ENCODE measurements at places on chromosomes 6 and 20.

DNA sequence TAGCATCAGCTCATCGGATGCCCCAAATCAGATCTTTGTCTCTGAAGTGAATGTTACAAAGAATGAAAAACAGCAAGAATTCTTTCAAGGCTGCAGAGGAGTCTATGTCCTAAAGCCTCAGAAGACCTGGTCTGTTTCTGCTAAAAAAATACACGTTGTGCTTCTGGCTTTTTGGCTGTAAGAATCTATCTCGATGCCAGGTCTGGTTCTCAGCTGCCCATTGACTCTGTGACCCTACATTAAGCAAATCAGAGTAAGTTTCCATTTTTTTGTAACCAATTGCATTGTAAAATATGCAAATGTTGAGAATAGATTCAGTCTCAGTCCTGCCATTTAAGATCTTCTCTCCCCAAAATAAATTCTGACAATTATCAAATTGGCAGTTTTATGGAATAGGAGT, 705.4 kb downstream of the RFPL4B start:
- DNase-seq = no peak

GRCh38 chr6:84808491-84809061, 44.2 kb upstream of the TBX18 start:
- DNase-seq = no peak

DNA sequence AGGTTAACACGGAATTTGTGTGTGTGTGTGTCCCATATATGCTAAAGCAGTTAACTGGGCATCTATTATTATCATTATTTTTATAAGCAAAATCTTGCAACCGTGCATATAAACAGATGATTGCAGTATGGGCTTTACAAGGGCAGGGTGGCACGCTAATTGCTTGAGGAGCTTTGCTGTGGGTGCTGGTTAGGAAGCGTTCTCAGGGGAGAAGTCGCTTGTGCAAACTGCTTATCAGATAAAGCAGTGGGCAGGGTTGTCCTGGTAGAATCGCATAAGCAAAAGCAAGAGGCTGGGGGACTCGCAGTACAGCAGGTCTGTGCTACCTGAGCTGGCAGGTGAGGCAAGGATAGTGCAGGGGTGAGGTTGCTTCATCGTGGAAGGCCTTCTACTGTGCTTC, 9.7 kb upstream of the CCN6 start:
- no peak for DNase-seq

- no peak for DNase-seq
Measured at GRCh38 chr6:36676141-36677058, 2.1 kb upstream of the CDKN1A start.

GRCh38 chr6:105992315-105992961, 93.7 kb upstream of the PRDM1 start:
- peak; percentile 28 for DNase-seq

DNA sequence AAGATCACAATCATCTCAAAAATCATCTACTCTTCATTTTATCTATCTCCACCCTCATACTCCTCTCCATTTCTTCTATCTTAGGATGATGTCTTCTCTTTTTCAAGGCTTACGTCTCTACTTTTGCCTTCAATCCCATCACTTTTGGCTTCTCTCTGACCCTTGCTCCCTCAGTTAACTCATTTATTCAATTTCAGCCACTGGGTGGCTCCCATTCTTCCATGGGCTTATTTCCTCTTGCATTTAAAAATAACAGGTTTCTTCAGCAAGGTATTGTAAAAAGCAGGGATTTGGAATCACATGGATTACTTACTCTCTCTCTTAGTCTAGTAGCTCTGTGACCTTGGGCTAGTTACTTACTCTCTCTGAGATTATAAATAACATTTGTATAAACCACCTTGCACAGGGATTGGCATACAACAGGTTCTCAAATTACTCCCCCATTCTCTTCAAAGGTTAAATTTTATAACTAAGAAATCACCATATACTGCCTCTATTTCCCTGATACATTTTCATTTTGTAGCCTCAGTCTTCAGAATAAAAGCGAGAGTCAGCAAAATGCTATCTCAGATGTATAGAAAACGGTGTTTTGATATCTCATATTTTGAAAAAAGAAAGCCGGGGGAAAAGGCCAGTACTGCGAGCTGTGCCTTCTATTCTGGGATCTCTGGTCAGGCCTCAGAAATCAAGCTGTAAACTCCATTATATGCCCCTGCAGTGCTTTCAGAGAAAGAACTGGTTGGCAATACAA, 5.5 kb downstream of the ZSCAN12 start:
- peak; percentile 12 for DNase-seq

- DNase-seq = no peak
Measured at GRCh38 chr20:35329435-35330139, 37.4 kb upstream of the FAM83C start.

DNA sequence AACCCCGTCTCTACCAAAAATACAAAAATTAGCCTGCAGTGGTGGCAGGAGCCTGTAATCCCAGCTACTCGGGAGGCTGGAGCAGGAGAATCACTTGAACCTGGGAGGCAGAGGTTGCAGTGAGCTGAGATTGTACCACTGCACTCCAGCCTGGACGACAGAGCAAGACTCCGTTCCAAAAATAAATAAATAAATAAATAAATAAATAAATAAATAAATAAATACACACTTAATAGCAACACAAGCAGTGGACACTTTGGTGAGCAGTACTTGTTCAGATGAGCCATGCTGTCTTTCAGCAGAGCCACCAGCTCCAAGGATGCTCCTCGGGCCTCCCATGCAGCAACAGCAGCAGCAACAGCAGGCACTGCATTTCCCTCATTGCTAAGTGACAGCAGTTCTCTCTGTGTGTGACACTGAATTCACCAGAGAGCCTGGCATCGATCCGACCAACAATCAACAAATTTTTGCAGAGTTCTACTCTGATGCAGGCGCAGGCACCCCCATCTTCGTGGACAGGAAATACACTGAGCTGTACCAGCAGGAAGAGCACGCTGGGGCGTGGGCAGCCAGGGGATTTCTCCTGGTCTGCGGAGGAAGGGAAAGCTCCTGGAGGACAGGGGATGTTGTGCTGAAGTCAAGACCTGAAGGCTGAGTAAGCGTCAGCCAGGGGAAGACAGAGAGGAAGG, 54.0 kb upstream of the SNX9 start:
- no peak for DNase-seq

GRCh38 chr6:89269981-89270380, 45.1 kb downstream of the GABRR2 start:
- no peak for DNase-seq

GRCh38 chr6:13838616-13839015, 24.3 kb upstream of the MCUR1 start:
- DNase-seq = no peak

DNA sequence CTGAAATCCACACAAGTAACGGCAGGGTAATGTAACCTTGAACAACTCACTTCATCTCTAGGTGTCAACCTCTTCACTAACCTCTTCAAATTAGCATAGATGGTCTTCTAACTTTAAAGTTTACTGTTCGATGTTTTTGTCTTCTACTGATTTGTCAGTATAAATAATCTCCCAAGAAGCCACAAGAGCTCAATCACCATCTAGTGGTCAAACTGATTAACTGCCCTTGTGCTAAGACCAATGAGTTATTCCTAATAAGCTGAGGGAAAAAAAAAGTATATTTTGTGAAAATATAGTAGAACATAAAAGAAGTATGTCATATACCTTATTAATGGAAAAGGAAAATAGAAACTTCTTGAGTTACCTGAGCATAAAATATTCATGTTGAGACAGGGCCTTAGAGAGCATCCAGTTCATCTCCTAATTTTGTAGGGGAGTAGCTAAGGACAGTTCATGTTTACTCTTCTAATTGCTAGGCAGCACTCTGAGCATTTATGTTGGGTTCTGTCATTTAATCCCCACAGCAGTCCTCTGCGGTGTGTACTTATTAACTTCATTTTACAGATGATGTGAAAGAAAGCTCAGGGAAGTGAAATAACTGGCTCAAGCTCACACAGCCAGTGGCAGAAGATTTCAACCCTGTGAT, 317.1 kb downstream of the ESR1 start:
- DNase-seq = peak; percentile 18

DNA sequence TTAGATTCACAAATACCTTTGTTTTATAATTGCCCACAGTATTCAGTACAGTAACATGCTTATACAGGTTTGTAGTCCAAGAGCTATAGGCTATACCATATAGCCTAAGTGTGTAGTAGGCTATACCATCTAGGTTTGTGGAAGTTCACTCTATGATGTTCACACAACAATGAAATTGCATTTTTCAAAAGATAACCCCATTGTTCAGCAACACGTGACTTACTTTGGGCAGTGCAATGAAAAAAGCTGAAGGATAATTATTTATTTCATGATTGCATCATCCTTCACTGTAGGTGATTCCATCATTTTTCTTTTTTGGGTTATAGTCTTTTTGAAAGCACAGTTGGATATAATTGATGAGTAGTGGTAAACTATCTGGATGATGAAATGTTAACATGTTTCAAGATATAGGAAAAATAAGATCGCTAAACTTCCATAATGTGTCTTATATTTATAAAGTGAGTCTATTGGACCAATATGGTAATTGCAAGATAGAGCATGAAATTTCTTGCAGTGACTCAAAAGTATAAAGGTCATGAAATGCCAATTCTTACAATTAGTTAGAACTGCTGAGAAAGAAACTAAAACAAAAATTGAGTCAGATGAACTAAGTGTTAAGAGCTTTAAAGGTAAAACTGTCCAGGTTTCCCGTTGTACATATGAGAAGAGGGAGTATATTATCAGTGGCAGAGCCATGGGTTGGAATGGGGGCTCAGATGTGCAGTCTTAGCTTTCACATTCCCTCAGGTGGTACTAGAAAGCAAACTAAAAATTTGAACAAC, 164.4 kb downstream of the ZFAND3 start:
- DNase-seq = no peak

- DNase-seq = no peak
Measured at GRCh38 chr20:53370345-53370961, 223.2 kb downstream of the ZNF217 start.

GRCh38 chr6:125228981-125229479, 72.7 kb downstream of the HDDC2 start:
- DNase-seq = no peak

- DNase-seq = no peak
Measured at GRCh38 chr6:46254946-46255345, 84.2 kb upstream of the ENPP5 start.

DNA sequence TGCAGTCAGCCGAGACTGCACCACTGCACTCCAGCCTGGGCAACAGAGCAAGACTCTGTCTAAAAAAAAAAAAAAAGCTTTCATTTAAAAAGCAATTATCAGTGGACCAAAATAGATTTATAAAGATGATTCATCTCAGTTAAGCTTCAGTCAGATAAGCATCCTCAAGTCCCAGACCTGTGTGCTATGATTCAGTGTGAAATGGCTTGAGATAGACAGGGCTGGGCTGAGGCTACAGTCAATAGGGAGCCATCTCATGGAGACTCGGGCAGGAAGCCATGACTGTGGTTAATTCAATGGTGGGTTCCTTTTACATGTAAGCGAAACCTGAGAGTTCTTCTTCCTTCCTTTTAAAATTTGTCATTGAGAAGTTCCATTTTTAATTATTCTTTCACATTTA, 276.0 kb downstream of the TFAP2A start:
- DNase-seq = no peak

DNA sequence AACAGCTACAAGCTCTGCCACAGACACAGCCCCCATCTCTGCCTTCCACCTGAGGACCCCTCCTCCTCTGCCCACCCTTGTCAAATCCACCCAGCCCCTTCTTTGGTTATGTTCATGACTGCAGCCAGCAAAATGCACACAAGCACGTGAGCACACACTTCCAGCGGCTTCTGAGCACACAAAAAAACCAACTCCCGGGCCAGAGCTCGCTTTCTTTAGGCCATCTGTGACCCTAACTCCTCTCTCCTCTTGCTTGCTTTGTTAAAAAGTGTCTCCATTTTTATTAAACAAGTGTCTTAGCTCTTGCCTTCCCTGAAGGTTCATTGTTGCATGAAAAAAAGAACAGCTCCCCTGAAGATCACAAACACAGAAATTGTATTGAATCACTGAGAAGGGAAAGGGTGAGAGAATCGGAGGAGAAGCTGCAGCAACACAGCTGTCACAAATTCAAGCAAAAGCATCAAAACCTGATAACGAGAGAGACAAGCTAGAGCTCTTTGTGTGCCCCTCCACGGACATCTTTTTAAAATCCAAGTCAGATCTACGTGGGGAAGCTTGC, 142.1 kb downstream of the CD83 start:
- no peak for DNase-seq

DNA sequence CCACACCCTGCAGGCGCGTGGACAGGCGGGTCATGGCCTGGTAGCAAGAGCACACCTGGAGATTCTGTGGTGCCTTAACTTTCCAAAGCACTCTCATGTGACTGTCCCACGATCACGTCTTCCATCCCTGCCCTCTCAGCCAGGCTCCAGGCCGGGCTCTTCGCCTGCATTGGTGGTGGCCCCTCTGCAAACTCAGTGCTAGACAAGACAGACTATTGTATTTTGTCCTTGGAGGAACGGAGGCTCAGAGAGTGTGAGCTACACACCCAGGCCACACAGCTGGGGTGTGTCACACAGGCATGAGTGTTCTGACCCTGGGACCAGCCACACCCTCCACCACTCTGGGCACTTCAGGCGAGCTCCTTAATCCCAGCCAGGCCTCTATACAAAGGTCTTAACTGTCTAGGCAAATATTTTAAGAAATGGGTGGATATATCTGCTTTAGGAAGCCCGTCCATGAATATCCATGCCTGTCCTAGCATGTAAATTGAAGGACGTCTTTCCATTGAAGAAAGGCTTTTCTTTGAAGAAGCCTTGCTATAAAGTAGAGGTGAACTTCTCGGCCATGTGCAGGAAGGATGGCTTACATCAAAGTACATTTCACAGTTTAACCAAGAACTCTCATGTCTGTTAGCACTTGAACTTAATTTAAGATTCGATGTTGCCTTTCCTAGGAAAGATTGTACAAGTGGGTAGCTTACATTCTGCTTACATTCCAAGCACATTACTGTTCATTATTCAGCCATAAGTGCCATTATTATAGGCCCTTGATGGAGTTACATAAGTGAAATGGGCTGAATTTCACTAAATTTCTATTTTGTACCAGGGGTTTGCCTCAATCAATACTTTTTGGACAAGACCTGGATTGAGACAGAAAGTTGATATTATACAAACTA, 263.9 kb downstream of the DLL1 start:
- DNase-seq = no peak

DNA sequence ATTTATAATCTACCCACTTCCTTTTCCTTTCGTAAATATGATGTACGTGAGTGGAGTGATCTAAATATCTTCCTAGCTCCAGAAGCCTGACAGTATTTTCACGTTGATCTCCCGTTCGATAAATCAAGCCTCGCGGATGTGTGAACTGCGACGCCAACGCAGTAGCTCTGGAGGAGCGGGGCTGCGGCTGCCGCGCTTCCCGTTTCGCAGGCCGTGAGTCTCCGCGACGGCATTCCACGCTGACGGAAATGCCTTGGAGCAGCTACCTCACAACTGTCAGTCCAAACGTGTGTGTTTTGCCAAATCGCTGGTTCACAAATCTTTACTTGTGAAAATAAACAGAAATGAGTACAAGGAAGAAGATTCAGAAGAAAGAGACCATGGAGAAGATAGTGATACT, 41.2 kb downstream of the BTBD3 start:
- no peak for DNase-seq

- DNase-seq = no peak
Measured at GRCh38 chr20:37867289-37868195, 35.4 kb upstream of the VSTM2L start.
